Stimulated activated CD4-positive, alpha-beta T cell treated with anti-CD3 and anti-CD28 coated beads, Interleukin-4, amount 100 ng/mL, for 48 hours (primary cell): ENCODE measurements at places on chromosomes 2 and 18.
A peak's percentile ranks its signal among the peaks of the same experiment; 100 is the strongest.

GRCh38 chr2:162037886-162038285, 36.1 kb downstream of the DPP4 start:
- no peak for DNase-seq

DNA sequence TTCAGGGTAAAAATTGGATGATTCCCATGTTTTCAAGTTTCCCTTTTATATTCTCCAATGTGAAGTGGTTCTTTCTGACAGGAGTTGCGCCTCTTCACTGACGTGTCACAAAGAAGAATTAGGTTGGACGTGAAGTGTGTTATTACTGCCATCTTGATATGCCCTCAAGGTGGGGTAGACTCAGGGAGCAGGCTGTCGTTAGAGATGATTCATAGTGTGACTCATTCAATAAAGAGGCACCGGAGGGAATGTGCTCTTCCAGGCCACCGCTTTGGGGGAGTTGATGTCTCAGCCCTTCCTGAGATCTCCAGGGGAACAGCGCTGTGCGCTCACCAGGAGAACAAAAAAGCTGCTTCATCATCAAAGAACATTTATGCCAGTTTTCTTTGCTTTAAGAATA, 3.6 kb upstream of the DGKD start:
- no peak for DNase-seq

DNA sequence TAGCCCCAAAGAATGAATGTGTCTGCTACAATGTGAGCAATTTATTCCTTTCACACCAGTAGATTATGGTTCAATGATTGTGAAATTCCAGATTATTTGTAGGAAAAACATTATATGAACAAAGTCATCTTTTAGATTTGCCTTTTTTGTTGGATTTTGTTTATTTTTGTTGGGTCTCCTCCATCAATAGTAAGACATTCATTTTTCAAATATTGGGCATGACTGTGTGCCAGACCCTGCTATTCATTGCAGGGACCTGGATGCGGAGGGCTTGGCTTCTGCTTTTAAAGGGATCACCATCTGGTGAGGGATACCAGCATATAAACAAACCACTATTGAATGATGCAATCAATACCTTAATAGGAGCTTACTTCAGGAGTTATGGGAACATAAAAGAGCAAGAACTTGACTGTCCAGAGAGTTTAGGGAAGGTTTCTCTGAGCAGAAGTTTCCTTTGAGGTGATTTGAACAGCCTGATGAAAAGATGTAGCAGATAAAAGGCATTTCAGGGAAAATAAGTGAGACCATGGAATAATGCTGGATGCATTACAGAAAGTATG, 486.7 kb downstream of the EPHA4 start:
- no peak for DNase-seq

DNA sequence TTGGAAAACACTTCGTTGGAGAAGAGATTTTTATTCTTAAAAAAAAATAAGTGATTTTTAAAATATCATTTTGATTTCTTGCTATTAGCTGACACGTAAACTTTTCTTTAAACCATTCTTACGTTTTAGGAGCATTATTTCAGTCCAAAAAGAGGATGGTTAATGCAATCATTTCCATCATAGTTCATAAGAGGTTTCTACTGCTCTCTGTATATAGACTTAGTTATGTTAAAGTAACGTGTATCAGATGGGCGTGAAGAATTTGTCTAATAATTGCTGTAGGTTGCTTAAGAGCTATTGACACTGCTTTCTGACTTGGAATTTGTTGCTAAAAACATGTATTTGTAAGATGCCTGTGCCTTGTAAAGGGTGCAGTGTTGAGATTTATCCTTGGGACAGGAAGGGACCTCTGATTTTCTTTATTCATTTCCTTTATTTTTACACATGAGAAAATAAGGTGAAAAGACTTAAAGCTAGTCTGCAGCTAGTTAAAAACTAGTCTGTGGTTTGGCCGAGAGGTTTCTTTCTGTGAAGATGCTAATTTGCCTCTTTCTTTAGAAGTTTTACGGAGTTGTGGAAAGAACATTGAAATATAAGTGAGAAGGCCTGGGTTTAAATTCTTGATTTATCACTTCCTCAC, 2.9 kb downstream of the ANKRD12 start:
- no peak for DNase-seq

DNA sequence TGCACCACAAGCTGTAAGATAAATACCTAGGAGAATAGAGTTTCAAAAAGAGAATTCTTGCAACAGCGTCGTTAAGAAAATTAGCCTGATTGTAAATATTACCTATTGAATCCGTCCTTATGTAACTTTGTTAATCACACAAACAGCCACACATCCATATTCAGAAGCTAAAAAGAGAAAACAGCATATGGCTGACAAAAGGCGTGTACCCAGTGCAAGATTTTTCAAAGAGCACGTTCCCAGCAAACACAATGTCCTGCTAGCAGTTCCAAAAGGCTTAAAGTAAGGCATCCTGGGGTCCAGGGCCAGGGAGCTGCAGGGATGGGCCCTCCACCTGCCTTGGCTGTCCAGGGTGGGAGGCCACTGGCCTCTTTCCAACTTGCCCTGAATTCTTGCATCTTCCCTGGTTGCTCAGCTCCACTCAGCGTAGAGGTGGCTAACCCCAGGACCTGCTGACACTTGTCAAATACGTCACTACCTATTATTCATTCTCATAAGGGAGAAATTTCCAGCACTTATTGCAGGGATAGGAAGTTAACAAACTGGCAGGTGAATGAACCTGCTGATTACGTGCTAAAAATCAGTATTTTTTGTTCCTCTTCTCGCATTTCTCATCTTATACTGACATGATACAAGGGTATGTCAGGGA, 102.1 kb upstream of the NEDD4L start:
- DNase-seq, result no peak

- DNase-seq, result no peak
Observed at GRCh38 chr2:191255756-191256312, 10.6 kb downstream of the MYO1B start.

GRCh38 chr2:21165350-21165749, 41.6 kb downstream of the TDRD15 start:
- DNase-seq, result no peak

- DNase-seq, result no peak
Observed at GRCh38 chr2:213475433-213475832, 191.2 kb downstream of the SPAG16 start.

GRCh38 chr18:49007663-49008062, 56.9 kb upstream of the SMAD7 start:
- DNase-seq, result no peak

DNA sequence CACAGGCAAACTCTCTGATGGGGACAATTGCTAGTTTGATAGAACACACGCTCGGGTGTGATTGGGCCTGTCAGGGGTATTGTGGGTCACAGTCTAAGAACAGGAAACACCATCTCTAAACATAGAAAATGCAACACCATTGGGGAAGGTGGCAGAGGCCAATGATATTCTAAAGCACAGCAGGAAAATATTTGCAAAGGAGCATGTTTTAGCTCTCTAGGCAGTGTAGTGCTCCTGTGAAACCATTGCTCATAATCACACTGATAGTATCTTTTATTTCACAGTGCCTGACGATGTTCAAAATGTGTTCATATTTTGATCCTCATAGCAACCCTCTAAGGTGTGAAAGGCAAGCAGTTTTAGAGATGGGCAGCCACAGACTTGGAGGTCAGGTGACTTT, 224.2 kb downstream of the CD226 start:
- DNase-seq, result no peak

DNA sequence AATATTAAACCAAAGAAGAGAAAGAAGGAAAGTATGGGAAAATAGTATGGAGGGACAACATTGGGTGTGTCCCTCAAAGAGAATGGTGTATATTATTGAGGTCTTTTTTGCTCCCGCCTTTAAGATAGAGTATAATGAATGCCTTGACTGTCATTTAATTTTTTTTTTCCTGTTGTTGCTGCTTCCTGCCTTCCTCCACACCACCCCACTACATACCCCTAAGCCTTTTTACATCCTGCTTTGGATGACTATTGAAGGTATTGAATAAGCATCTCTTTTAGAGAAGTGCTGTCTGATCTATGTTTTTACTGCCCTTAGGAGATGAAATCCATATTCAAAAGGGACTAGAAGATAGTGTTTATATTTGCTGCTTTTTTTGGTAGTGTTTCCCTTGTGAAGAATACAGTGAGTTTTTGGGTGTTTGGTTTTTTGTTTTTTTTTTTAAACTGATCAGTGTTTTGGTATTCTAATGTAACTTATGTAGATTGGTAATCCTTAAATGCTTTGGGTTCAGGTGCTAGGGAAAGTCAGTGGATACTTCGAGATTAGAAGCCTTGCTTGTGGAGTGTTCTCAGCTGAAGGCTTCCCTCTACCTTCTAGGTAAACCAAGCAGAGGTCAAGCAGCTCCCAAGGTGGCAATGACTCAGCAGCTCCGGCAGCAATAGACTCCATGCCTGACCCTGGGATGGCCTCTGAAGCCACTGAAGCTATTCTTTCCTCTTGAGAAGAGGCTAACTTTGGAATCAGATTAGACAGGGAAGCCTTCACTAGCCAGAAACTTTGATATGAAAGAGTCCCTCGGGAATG, 5.0 kb downstream of the FZD7 start:
- DNase-seq, result no peak

DNA sequence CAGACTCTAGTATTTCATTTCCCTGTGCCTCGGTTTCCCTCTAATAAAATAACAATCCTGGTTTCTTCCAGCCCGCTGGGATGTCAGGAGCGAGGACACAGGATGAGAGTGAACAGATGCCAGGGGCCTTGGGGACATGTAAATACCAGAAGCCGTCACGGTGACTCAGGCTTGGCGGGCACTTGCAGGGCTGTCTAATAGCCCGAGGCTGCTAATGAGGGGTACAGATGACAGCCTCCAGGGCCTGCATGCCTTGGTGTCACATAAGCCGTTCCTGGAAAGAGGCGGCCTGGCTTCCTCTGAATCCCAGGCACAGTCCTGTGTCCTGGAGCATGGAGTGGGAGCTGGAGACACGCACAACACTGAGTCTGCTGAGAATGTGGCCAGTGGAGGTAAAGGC, 28.2 kb downstream of the HS1BP3 start:
- DNase-seq, result no peak

GRCh38 chr18:43932140-43932539, 654.9 kb upstream of the SYT4 start:
- no peak for DNase-seq

- DNase-seq, result no peak
Observed at GRCh38 chr2:219765231-219765911, 137.9 kb downstream of the SLC4A3 start.

DNA sequence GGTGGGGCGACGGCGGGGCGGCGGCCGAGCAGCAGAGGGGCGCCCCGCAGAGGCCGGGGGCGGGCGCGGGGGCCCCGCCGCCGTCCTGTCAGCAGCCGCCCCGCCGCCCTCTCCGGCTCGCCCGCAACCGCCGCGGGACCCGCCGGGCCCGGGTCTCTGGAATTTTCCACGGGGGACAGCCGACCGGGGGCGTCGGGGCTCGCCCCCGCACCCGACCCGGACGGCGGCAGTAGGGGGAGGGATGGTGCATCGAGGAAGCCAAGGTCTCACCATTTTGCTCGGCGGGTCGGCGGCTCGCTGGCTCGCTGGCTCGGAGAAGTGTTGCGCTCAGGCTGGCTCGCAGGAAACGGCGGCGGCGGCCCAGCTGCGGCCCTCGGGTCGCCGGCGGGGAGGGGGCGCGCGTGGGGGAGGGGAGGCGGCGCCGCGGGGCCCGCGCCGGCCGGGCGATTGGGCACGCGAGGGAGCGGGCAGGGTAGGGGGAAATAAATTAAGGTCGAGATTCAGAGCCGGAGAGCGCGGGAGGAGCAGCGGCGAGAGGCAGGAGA, 405 bp downstream of the PPP3R1 start:
- DNase-seq, result peak; percentile 21

GRCh38 chr18:31576670-31577069, 15.0 kb upstream of the TTR start:
- DNase-seq, result no peak

DNA sequence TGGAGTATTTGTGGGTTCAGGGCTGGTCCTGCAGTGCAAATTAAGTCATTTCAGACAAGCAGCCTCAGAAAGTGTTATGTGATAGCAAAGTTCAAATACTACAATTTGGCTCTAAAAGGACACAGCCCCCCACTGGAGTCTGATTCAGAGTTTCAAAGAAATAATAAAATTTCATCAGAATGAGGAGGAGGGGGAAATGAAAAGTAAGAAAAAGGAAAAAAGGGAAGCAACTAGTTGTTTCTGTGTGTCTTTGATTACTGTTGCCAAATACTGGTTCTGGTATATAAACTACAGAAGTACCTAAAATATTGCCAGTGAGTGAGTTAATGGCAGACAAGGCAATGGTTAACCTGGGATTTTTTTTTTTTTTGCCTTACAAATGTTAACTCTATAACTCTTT, 773.9 kb downstream of the BCL11A start:
- no peak for DNase-seq

DNA sequence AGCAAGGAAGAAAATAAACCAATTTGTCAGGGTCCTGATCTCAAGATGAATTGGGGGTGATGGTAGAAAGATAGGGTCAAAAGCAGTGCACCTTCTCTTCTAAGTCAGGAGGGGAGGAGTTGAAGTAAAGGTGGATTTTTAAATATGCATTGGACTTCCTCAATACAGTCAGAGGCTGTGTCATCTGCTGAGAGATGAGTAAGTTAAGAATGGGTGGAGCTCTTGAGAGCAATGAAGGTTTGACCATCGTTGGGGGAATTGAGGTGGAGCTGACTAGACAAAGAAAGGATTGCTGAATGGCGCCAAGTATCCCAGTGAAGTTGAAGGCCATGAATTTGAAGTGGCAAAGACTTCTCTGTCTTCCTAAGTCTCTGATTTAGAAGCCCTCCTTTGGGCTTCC, 18.4 kb upstream of the CPO start:
- no peak for DNase-seq

GRCh38 chr2:105522645-105523044, 123.8 kb upstream of the FHL2 start:
- DNase-seq, result no peak

GRCh38 chr2:74109551-74109950, 38.2 kb downstream of the BOLA3 start:
- no peak for DNase-seq

DNA sequence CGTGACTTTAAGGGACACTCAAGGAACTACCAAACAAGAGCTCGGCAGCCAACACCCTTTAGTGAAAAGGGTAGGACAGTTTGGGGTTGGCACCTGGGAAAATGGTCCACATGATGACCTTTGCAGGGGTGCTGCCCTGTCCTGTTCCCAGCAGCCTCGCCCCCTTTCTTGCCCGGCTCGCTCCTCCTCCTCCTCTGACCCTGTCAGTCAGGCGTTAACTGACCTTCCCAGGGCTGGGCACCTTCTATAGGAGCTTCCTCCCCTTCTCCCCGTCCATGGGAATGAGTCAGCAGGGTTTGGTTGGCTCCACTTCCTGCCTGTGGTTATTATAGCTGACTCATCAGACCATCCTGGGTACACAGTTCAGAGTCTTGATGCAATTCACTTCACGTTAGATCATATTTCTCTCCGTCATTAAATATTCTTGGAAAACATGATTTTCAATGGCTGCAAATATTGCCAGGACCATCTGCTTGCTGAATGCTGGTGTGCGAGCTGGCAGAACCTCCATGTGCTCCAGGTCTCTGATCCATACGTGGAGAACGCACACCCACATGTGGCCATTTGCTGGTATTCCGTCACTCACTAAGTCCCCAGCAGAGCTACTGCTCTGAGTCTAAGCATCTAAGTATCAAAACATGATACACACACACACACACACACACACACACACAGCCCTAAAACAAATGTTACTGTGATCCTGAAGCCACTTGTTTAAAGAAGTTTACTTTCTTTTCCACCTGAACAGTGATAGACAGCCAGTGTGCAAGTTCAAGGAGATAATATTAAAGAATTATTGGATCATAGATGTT, 185.0 kb downstream of the ANAPC1 start:
- DNase-seq, result peak; percentile 42

- DNase-seq, result no peak
Observed at GRCh38 chr2:12320991-12321641, 395.6 kb upstream of the TRIB2 start.
